ENCODE measurements at places on chromosomes 1 and 21.
A peak's percentile ranks its signal among the peaks of the same experiment; 100 is the strongest.

DNA sequence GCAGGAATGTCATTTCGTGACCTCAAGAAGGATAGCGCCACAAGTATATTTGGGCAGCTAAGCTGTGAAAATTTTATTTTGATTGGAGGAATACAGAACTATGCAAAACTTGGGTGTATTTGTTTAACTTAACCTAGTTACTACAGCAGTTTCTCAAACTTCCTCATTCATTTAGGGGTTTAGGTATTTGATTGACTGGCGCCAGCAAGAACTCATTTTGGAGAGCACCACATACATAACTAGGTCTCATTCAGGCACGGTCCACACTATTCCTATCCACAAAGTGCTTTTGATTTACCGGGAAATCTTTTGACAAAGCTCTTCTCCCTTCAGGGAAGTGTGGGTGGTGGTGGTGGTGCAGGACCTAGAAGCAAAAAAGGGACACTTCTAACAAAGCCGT, 155.1 kb upstream of the NRIP1 start:
- peak; percentile 46 for ATAC-seq

- ATAC-seq, result peak; percentile 14
These were observed 398.3 kb downstream of the SEC16B start for GRCh38 chr1:177571485-177572076.

DNA sequence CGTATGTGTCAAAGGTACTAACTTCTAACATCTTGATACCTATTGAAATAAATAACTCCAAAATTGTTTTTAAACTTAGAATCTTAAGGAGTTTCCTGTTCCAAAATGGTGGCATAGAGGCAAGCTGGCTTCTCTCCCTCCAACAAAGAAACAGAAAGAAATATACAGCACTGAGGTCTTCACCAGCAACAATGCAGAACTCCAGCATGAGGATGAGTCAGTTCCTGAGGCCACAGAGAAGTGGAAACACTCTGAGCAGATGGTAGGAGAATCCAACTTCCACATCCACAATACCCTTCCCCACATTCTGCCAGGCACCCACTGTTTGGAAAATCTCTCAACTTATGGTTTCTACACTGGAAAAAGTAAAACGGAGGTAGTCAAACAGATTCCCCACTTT, 12.2 kb upstream of the PPIH start:
- no peak for ATAC-seq

DNA sequence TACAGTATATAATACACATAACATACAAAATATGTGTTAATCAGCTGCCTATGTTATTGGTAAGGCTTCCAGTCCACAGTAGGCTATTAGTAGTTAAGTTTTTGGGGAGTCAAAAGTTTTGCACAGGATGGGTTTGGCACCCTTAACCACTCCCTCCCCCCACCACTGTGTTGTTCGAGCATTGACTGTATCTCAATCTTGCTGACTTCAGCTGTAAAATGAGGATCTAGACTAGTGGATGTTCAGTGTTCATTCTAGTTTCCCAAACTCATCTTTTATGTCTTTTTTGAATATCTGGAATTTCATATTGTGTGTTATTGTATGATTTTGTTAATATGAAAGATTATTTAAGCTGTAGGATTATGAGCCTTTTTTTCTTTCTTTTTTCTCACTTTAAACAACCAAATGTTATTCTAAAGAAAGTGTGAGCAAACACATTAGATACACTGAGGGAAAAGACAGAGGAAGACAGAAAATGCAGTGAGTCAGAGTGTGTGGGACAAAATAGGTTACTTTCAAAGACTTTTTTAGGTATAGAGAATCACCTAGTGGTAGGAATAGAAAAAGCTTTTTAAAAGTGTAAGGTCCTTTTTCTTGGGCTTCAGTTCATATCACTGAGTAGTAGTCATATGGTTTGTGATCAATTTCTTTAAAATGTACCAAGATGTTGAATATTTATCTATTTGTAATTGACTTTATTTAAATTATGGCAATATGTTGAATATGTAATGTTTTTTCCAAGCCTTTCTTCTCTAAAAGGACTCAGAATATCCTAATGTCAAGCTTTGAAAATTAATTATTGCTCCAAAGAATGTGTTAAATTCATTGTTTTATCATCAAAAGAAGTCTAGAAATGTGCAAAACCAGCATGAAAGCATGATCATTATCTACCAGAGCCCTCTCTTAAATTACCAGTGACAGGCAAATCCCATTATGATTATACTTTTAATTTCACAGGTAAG, 17.9 kb upstream of the CENPF start:
- ATAC-seq, result no peak

DNA sequence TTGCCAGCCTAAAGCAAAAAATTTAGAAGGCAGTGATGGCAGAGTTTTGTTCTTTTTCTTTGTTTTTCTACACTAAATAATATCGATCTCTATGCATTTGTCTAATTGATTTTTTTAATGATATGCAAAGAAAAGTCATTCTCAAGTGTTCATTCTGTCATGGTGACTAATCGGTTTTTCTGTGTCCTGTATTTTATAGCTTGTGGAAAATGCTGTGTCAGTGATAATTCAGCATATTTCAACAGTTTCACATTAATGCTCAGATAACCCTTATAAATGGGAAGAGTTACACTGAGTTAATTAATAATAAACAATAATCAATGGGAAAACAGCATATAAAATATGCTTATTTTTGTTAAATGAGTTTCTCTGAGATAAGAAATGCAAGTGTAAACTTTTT, 824.9 kb downstream of the AMY1C start:
- ATAC-seq, result no peak

GRCh38 chr1:159892944-159893343, 7.0 kb downstream of the CFAP45 start:
- ATAC-seq, result no peak

- ATAC-seq, result no peak
These were observed 34.5 kb downstream of the UCK2 start for GRCh38 chr1:165861911-165862310.

DNA sequence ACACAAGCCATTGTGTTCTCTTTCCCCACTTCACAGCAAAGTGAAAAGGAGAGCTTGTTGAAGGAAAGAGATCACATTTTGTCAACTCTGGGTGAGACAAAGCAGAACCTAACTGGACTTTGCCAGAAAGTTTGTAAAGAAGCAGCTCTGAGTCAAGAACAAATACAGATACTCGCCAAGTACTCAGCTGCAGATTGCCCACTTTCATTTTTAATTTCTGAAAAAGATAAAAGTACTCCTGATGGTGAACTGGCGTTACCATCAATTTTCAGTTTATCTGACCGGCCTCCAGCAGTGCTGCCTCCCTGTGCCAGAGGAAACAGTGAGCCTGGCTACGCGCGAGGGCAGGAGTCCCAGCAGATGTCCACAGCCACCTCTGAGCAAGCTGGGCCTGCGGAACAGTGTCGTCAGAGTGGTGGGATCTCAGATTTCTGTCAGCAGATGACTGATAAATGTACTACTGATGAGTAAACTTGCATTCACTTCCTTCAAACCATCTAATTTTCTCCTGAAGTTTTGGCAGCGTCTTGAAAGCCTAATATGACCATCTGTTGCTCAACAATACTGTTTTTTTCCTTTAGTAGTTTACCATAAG, 43.7 kb downstream of the BACH1 start:
- ATAC-seq, result peak; percentile 62

DNA sequence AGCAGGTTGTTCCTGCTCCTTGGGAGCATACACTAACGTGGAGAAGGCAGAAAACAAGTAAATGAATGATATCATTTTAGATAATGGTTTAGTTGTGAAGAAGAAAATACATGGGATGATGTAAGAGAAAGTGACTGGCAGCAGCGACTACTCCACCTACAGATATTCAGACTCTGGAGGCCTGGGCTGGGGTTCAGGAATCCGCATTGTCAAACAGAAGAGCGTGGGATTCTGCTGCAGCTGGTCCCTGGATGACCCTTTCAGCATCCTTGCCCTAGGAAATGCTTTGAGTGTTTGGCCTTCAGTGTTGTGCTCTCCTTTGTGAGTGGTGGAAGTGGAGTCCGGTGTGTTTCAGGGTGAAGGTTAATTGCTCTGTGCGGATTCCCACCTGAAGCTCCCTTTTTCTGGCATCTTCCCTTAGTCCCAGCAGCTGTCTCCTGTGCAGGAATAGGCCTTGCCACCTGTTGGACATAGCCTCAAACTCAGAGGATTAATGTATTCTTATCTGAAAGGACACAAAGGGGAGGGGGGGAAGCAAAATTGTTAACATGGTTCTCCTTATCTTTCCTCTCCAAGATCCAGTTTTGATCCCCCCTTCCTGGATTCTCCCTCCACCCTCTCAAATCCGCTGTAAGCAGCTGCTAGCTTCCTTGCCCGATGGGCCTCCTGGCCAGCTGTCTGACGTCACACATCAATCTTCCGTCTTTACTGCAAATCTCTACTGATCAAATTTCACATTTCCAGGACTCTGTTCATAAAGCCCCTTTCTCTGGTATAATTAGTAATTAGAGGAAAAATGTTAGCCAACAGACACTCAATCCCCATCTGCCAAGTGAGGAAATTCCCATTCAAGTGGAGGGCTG, 68.3 kb upstream of the SPAG17 start:
- no peak for ATAC-seq

All from stimulated activated memory B cell treated with anti-CD40 and anti-IgM and Interleukin-4, amounts not matched to agents 10 μg/mL and 1 μg/mL and 100 μg/mL, for 72 hours (primary cell).